ENCODE measurements at places on chromosomes 4 and X. TPM values are rescaled to one million over a fixed set of nuclear protein-coding genes. Genes with fewer than 3 reads are reported as not detected.

Gene NAP1L2
- 0.06 TPM for total RNA-seq

Gene CWH43
- not detected for total RNA-seq

Gene GYPE
- not detected for total RNA-seq

Gene CFP
- 0.34 TPM for total RNA-seq

Gene TMPRSS11D
- not detected for total RNA-seq

Gene TFE3
- 61.5 TPM for total RNA-seq

Gene NRK
- not detected for total RNA-seq

Gene USO1
- 94.9 TPM for total RNA-seq

Gene RNF175
- total RNA-seq, result not detected

Gene CTAG1B
- total RNA-seq, result not detected

Gene PNMA3
- not detected for total RNA-seq

Gene FAM9C
- not detected for total RNA-seq

Gene ARHGAP6
- 5.2 TPM for total RNA-seq

Gene RBM47
- total RNA-seq, result 0.17 TPM

Gene AKAP14
- not detected for total RNA-seq

Gene FRMD7
- total RNA-seq, result not detected

Gene RNF212
- total RNA-seq, result not detected

Gene C1QTNF7
- total RNA-seq, result not detected

Gene CPE
- total RNA-seq, result 2.3 TPM

Gene TMSB4X
- total RNA-seq, result 5,577 TPM

Gene MTCP1
- 7.2 TPM for total RNA-seq

Gene USP17L19
- total RNA-seq, result not detected

Gene ITIH6
- total RNA-seq, result not detected

Gene TRIM75
- total RNA-seq, result 0.13 TPM

Gene YY2
- 1.8 TPM for total RNA-seq

Gene USP17L24
- total RNA-seq, result not detected

Gene DHX15
- total RNA-seq, result 165 TPM

Gene SHROOM2
- 5.1 TPM for total RNA-seq

Gene CLNK
- total RNA-seq, result not detected

Gene LDB2
- not detected for total RNA-seq

Gene OFD1
- total RNA-seq, result 7.3 TPM

Gene MTHFD2L
- 19.7 TPM for total RNA-seq

Gene HSD17B13
- total RNA-seq, result not detected

Gene COL4A5
- 20.7 TPM for total RNA-seq

Gene JADE3
- 1.8 TPM for total RNA-seq

Gene BTK
- total RNA-seq, result not detected

Gene ADH1B
- not detected for total RNA-seq

Gene PABPC4L
- total RNA-seq, result 0.90 TPM

Gene TEX13C
- total RNA-seq, result not detected

Gene CXorf49
- total RNA-seq, result not detected

Gene QRFPR
- total RNA-seq, result not detected

Gene GJB1
- total RNA-seq, result not detected

Gene BRS3
- not detected for total RNA-seq

Gene PLP1
- not detected for total RNA-seq

Gene ZCCHC12
- total RNA-seq, result 0.19 TPM

Gene MAGEE2
- not detected for total RNA-seq

Data from LHCN-M2 (cell line).